ENCODE measurements at places on chromosomes 4 and X. TPM values are rescaled to one million over a fixed set of nuclear protein-coding genes. Genes with fewer than 3 reads are reported as not detected.
A peak's percentile ranks its signal among the peaks of the same experiment; 100 is the strongest.

DNA sequence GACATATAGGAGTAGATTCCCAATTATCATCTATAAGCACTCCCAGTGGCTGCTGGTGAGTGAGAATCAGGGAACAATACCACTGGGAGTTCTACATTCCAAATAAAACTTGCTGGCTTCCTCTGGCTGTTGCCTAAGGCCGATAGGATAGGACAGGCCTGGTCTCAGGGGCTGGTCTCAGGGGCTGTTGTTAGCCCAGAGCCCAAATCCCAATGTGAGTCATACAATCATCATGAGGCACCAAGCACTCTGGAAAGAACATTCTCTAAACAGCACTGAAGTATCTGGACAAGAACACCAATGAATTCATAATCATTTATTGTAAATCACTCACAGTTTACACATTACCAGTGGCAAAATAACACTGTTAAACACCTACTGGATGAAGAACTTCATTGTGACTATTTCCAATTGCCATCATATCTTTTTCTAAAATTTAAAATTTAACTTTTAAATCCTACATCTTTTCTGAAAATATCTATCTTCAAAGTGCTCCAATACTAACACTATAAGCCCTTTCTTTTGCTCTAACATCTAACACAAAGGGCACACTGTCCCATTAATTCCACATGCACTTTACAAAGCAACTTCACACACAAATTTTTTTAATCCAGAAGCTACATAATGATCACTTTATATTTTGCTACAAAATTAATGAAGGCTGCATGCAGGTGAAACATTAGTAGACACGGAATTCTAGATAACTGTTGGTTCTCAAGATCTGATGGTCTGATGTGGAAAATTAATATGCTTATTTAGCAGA is 67.6 kb upstream of the TMEM150C start:
- H3K36me3 ChIP-seq: no peaks in the 10 kb centered on the region
- no peaks in the 10 kb centered on the region for H3K4me1 ChIP-seq
- H3K4me3 ChIP-seq: no peak overlapping the region
- H3K27ac ChIP-seq: no peak overlapping the region
- no peak for DNase-seq
- H3K27me3 ChIP-seq: no peaks in the 10 kb centered on the region

- H3K27ac ChIP-seq: no peak overlapping the region
- no peak for DNase-seq
- H3K27me3 ChIP-seq: no peaks in the 10 kb centered on the region
- H3K4me1 ChIP-seq: peaks cover 9% of the 10 kb centered on the region
Observed at GRCh38 chr4:106336618-106337017, 20.3 kb downstream of the AIMP1 start.

GRCh38 chr4:38980903-38981676 is 51.1 kb downstream of the TMEM156 start:
- no peaks in the 10 kb centered on the region for H3K4me1 ChIP-seq
- peak; percentile 43 for DNase-seq
- no peaks in the 10 kb centered on the region for H3K36me3 ChIP-seq

Gene CDKL2
- 0.23 TPM for polyA plus RNA-seq

Gene GIMD1
- polyA plus RNA-seq: not detected

Gene TGIF2LX
- not detected for polyA plus RNA-seq

Gene SASH3
- not detected for polyA plus RNA-seq

Measured in endothelial cell of umbilical vein (primary cell).